ENCODE measurements at places on chromosomes 13 and 19. TPM values are rescaled to one million over a fixed set of nuclear protein-coding genes. Genes with fewer than 3 reads are reported as not detected.

SPACA4 gene
- total RNA-seq = not detected

SOX1 gene
- not detected for total RNA-seq

ZSCAN1 gene
- total RNA-seq = not detected

GRCh38 chr19:926589-927350 lies 935 bp downstream of the ARID3A start:
- no peak for DNase-seq
- peaks cover 11% of the 10 kb centered on the region for H3K4me1 ChIP-seq
- H3K27ac ChIP-seq = peak overlapping the region; percentile 70

- no peaks in the 10 kb centered on the region for H3K4me1 ChIP-seq
- H3K4me3 ChIP-seq = no peak overlapping the region
- peaks cover 60% of the 10 kb centered on the region for H3K36me3 ChIP-seq
Measured at GRCh38 chr13:25329706-25330105, 28.3 kb downstream of the NUP58 start.

- H3K27me3 ChIP-seq = no peaks in the 10 kb centered on the region
- no peak for DNase-seq
- no peak overlapping the region for H3K27ac ChIP-seq
- no peak overlapping the region for H3K4me3 ChIP-seq
- H3K4me1 ChIP-seq = no peaks in the 10 kb centered on the region
- H3K36me3 ChIP-seq = no peaks in the 10 kb centered on the region
Measured at GRCh38 chr13:97844151-97844550, 109.3 kb upstream of the IPO5 start.

- no peak overlapping the region for H3K4me3 ChIP-seq
- H3K27me3 ChIP-seq = no peaks in the 10 kb centered on the region
- DNase-seq = no peak
- H3K4me1 ChIP-seq = no peaks in the 10 kb centered on the region
Measured at GRCh38 chr13:112005925-112006324, 61.0 kb upstream of the SOX1 start.

- H3K27ac ChIP-seq = no peak overlapping the region
- H3K4me3 ChIP-seq = no peak overlapping the region
- H3K36me3 ChIP-seq = no peaks in the 10 kb centered on the region
- DNase-seq = no peak
Measured at GRCh38 chr13:96090240-96091101, 564 bp downstream of the HS6ST3 start.

- H3K36me3 ChIP-seq = no peaks in the 10 kb centered on the region
- H3K27me3 ChIP-seq = no peaks in the 10 kb centered on the region
- H3K27ac ChIP-seq = no peak overlapping the region
- H3K4me1 ChIP-seq = no peaks in the 10 kb centered on the region
Measured at GRCh38 chr13:59477011-59477410, 686.7 kb downstream of the DIAPH3 start.

- DNase-seq = no peak
- no peak overlapping the region for H3K4me3 ChIP-seq
- no peak overlapping the region for H3K27ac ChIP-seq
- H3K27me3 ChIP-seq = no peaks in the 10 kb centered on the region
- H3K4me1 ChIP-seq = peaks cover 3% of the 10 kb centered on the region
Measured at GRCh38 chr19:46546194-46546896, 50.7 kb upstream of the PNMA8B start.

DNA sequence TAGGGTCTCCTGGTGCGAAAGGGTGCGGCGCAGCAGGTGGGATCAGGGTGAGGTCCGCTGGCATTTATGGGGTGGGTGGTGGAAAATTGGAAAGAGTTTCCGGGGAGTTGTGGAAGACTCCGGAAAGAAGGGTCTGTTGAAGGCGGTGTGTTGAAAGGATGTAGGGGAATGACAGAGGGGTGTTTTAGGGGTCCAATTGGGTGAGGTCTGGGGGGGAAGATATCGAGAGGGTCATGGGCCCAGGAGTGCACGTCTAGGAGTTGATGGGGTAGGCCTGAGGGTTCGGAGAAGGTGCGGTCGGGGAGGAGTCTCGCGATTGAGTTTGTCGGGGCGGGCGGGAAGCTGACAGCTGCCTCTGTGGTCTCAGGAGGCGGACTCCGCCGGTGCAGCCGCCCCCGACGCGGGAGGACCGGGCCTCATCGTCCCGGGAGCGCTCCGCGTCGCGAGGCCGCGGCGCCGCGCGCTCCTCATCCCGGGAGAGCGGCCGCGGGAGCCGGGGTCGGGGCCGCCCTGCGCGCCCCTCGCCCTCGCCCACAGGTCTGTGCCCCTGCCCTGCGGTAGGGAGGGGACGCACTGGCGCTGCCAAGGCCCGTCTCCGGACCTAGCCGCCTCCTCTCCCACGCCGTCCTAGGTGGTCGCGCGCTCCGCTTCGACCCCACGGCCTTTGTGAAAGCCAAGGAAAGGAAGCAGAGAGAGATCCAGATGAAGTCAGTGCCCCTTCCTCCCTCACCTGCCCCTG lies 7.0 kb downstream of the PGLYRP1 start:
- H3K4me1 ChIP-seq = peaks cover 10% of the 10 kb centered on the region
- peaks cover 5% of the 10 kb centered on the region for H3K27me3 ChIP-seq
- H3K27ac ChIP-seq = no peak overlapping the region
- peak overlapping the region; percentile 83 for H3K4me3 ChIP-seq
- H3K36me3 ChIP-seq = no peaks in the 10 kb centered on the region
- peak; percentile 45 for DNase-seq

DNA sequence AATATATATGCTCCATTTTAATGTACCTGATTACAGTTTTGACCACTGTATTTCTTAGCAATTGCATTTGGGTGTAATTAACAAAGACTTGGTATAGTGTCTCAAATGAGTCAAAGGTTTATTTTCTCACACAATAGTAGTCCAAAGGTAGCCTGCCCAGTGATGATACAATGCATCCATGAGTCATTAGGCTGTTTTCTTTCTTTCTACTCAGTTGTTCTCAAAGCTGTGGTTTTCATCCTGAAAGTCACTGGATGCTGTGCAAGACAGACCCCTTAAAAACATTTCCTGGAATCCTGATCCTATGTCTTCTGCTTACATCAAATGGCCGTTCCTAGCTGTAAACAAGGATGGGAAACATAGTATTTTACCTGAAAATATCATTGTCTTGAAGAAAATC lies 651.2 kb upstream of the MIR17HG start:
- H3K4me3 ChIP-seq = no peak overlapping the region
- no peak overlapping the region for H3K27ac ChIP-seq
- H3K27me3 ChIP-seq = no peaks in the 10 kb centered on the region
- DNase-seq = no peak
- no peaks in the 10 kb centered on the region for H3K36me3 ChIP-seq
- no peaks in the 10 kb centered on the region for H3K4me1 ChIP-seq

GRCh38 chr13:19794631-19795030 lies 11.9 kb upstream of the PSPC1 start:
- no peak overlapping the region for H3K4me3 ChIP-seq
- no peaks in the 10 kb centered on the region for H3K4me1 ChIP-seq
- H3K36me3 ChIP-seq = no peaks in the 10 kb centered on the region
- DNase-seq = no peak
- H3K27me3 ChIP-seq = no peaks in the 10 kb centered on the region
- no peak overlapping the region for H3K27ac ChIP-seq

DNA sequence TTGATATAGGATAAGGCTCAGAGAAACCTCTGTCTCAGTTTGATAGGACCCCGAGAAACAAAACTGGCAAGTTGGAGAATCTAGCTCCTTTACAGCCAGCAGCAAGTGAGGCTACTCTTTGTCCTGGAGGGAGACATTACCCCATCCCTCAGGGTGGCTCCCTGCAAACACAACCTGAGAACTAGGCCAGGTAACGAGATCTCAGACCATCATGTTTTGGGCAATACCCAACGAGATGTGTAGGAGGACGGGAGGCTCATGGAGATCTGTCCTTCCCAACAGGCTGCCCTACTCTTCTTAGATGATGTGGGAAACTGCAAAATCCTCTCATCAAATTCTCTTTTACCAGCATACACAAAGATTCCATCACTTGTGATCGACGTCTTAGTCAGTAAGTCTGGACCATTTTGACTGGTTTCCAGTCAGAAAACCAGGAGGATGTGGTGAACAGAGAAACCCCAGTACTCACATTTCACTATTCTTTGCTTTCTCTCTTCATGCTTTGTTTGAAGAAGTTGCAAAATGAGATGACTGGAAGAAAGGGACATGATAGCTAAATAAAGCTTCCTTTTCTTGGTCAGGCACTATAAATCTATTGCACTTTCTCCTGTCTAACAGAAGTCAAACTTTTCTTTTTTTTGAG lies 6.0 kb upstream of the CTU1 start:
- H3K36me3 ChIP-seq = no peaks in the 10 kb centered on the region
- H3K27me3 ChIP-seq = no peaks in the 10 kb centered on the region

GRCh38 chr19:17107546-17108452 lies 32.2 kb downstream of the MYO9B start:
- H3K4me1 ChIP-seq = peaks cover 11% of the 10 kb centered on the region
- DNase-seq = no peak
- no peak overlapping the region for H3K4me3 ChIP-seq
- H3K27ac ChIP-seq = no peak overlapping the region
- H3K36me3 ChIP-seq = peaks cover 28% of the 10 kb centered on the region
- no peaks in the 10 kb centered on the region for H3K27me3 ChIP-seq

GRCh38 chr13:27038323-27038722 lies 133.3 kb downstream of the USP12 start:
- no peak overlapping the region for H3K4me3 ChIP-seq
- no peak overlapping the region for H3K27ac ChIP-seq
- H3K36me3 ChIP-seq = no peaks in the 10 kb centered on the region
- no peaks in the 10 kb centered on the region for H3K27me3 ChIP-seq
- no peaks in the 10 kb centered on the region for H3K4me1 ChIP-seq

DNA sequence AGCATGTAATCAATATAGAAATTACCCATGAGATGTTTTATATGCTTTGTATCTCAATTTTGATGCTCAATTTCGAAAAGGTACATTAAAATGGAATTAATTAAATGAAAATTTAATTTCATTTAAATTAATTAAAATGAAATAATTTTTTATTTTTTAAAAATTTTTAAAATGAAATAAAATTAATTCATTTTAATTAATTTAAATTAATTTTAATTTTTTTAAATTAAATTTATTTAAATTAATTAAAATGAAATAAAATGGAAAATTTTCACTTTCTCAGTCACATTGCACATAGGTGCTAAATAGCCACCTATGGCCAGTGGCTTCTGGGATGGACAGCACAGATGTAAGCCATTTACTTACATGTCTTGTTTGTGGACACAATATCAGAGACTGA lies 4.2 kb upstream of the SULT2B1 start:
- no peak overlapping the region for H3K4me3 ChIP-seq
- H3K36me3 ChIP-seq = no peaks in the 10 kb centered on the region
- no peaks in the 10 kb centered on the region for H3K4me1 ChIP-seq
- H3K27ac ChIP-seq = no peak overlapping the region
- no peak for DNase-seq
- no peaks in the 10 kb centered on the region for H3K27me3 ChIP-seq

GRCh38 chr19:5953030-5953589 lies 24.8 kb downstream of the RANBP3 start:
- peaks cover 79% of the 10 kb centered on the region for H3K4me1 ChIP-seq
- no peaks in the 10 kb centered on the region for H3K27me3 ChIP-seq
- no peak for DNase-seq
- peak overlapping the region; percentile 35 for H3K27ac ChIP-seq
- no peaks in the 10 kb centered on the region for H3K36me3 ChIP-seq

DNA sequence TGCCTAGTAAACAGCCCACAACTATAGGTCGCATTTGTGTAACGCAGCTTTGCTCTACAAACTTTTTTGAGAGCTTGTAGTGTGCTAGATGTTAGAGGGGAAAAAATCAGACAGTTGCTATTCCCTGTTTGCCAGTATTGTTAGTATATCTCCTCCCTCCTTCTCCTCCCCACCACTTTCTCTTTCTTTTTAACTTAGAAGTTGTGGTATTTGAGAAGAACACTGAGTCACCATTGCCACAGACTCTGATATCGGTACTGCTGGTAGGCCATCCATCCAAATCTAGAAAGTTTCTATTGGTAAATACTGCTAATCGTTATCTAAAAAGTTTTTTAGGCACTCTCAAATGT lies 666 bp downstream of the POMP start:
- DNase-seq = peak; percentile 56
- H3K4me1 ChIP-seq = peaks cover 25% of the 10 kb centered on the region
- H3K4me3 ChIP-seq = peak overlapping the region; percentile 71
- peaks cover 15% of the 10 kb centered on the region for H3K36me3 ChIP-seq
- no peaks in the 10 kb centered on the region for H3K27me3 ChIP-seq

GRCh38 chr19:53903055-53903680 lies 5.9 kb upstream of the CACNG7 start:
- no peaks in the 10 kb centered on the region for H3K36me3 ChIP-seq
- peaks cover 22% of the 10 kb centered on the region for H3K27me3 ChIP-seq
- H3K4me3 ChIP-seq = no peak overlapping the region
- no peak overlapping the region for H3K27ac ChIP-seq
- DNase-seq = peak; percentile 44

DNA sequence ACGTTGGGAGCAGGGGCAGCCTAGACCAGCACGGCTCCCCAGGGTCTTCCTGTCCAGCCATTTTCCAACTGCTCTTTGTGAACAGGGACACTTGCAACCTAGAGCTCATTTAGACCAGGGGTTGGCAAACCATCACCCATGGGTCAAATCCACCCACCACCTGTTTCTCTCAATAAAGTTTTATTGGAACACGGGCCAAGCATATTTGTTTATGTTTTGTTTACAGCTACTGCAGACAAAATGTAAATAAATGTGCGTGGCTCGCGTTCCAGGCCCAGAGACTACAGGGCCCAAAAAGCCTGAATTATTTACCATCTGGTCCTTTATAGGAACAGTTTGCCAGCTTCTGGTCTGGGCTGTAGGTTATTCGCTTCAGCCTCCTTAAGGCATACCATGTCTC lies 13.3 kb upstream of the EMC10 start:
- H3K4me1 ChIP-seq = no peaks in the 10 kb centered on the region
- H3K27ac ChIP-seq = no peak overlapping the region
- H3K27me3 ChIP-seq = no peaks in the 10 kb centered on the region
- no peak for DNase-seq
- no peaks in the 10 kb centered on the region for H3K36me3 ChIP-seq
- H3K4me3 ChIP-seq = no peak overlapping the region

- H3K4me3 ChIP-seq = no peak overlapping the region
- no peaks in the 10 kb centered on the region for H3K36me3 ChIP-seq
- H3K27ac ChIP-seq = no peak overlapping the region
- DNase-seq = no peak
- H3K27me3 ChIP-seq = no peaks in the 10 kb centered on the region
Measured at GRCh38 chr13:113161433-113161832, 3.0 kb downstream of the PROZ start.

- DNase-seq = no peak
- no peaks in the 10 kb centered on the region for H3K4me1 ChIP-seq
- H3K4me3 ChIP-seq = no peak overlapping the region
- no peaks in the 10 kb centered on the region for H3K36me3 ChIP-seq
Measured at GRCh38 chr13:39575641-39576238, 27.3 kb downstream of the LHFPL6 start.
